ENCODE measurements at places on chromosomes 3 and 15.

GRCh38 chr15:98674336-98674735 lies 26.0 kb downstream of the IGF1R start:
- no peaks in the 10 kb centered on the region for H3K27me3 ChIP-seq
- H3K4me3 ChIP-seq: no peak overlapping the region
- H3K4me1 ChIP-seq: peaks cover 8% of the 10 kb centered on the region

DNA sequence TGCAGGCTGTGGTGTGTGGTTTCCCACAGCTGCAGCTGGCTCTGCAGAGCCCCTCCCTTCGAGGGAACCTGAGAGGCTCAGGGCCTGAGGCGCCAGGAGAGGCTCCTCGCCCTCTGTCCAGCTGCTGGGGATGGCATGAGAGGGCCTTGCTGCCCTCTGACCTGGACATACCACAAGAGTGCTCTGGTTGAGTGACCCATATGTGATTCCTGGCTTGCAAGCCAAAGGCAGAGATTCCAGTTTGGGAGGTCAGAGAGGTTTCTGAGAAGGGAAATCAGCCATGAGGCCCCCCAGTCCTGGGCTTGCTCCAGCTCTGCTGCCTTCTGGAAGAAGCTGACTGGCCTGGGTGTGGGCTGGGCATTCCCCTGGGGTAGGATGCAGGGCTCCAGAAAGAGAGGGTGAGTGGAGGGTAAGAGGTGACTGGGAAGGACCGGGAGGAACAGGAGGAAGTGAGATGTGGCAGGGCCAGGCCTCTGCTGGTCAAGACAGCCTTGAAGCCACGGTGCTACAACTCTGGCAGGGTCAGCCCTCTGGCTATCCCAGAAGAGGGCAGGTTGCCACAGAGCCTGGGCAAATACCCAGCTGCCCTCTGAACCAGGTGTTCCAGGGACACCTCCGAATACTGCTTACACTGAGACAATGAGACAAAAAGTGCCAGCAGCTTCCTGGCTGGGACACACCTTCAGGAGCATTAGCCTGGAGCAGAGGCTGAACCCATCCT lies 16.0 kb upstream of the SRP14 start:
- H3K4me3 ChIP-seq: no peak overlapping the region
- H3K27me3 ChIP-seq: no peaks in the 10 kb centered on the region
- peak overlapping the region; percentile 71 for H3K27ac ChIP-seq
- no peaks in the 10 kb centered on the region for H3K36me3 ChIP-seq
- no peak for DNase-seq

DNA sequence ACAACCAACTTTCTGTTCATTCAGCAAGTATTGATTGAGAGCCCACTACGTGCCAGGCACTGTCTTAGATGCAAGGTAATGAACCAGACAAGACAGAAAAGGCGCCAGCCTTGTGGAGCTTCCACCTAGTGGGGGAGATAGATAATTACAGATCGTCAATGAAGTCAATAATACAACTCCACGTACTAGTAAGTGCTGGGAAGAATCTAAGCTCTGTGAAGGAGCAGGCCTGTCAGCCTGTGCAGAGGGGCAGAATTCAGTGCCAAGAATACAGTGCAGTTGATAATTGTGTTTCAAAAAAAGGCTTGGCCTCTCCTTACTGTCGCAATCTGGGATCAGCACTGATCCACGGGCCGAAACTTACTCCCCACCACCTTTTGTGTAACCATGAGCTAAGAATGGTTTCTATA lies 186.3 kb downstream of the FEZF2 start:
- no peak overlapping the region for H3K27ac ChIP-seq
- no peaks in the 10 kb centered on the region for H3K4me1 ChIP-seq
- H3K36me3 ChIP-seq: no peaks in the 10 kb centered on the region
- H3K27me3 ChIP-seq: no peaks in the 10 kb centered on the region

GRCh38 chr15:31374489-31374888 lies 47.9 kb downstream of the KLF13 start:
- no peak for DNase-seq
- no peaks in the 10 kb centered on the region for H3K27me3 ChIP-seq
- no peaks in the 10 kb centered on the region for H3K36me3 ChIP-seq

DNA sequence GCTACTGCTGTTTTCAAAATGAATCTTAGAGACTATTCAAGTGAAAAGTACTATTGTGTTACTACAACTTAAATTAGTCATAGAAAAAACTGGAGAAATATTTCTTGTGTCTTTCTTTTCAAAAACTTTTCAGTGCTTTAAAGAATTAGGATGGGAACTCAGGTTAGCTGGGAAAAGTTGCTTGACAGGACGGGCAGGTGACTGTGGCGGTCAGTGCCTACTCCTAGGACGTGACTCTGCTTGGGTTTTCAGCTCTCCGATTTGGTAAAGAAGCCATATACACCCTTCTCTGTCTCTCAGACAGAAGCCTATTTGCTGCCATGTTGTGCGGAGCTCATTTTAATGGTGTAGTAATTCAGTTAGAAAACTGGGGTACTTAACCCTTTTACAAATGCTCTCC lies 89.8 kb upstream of the CACNA2D3 start:
- no peak overlapping the region for H3K4me3 ChIP-seq
- no peaks in the 10 kb centered on the region for H3K4me1 ChIP-seq
- H3K36me3 ChIP-seq: no peaks in the 10 kb centered on the region
- H3K27me3 ChIP-seq: no peaks in the 10 kb centered on the region
- no peak for DNase-seq
- H3K27ac ChIP-seq: no peak overlapping the region

GRCh38 chr3:79344876-79345871 lies 422.6 kb downstream of the ROBO1 start:
- H3K4me3 ChIP-seq: no peak overlapping the region
- H3K27ac ChIP-seq: no peak overlapping the region
- no peaks in the 10 kb centered on the region for H3K4me1 ChIP-seq
- DNase-seq: no peak
- no peaks in the 10 kb centered on the region for H3K27me3 ChIP-seq

All from breast epithelium (tissue), 4 donors.